Fibroblast of upper back skin (primary cell): ENCODE measurements at places on chromosomes 16 and 17.

GRCh38 chr16:1819611-1820010 is 7.0 kb downstream of the HAGH start:
- DNase-seq, result no peak

- DNase-seq, result peak; percentile 59
Observed at GRCh38 chr17:69763503-69763902, 311.5 kb upstream of the KCNJ16 start.

DNA sequence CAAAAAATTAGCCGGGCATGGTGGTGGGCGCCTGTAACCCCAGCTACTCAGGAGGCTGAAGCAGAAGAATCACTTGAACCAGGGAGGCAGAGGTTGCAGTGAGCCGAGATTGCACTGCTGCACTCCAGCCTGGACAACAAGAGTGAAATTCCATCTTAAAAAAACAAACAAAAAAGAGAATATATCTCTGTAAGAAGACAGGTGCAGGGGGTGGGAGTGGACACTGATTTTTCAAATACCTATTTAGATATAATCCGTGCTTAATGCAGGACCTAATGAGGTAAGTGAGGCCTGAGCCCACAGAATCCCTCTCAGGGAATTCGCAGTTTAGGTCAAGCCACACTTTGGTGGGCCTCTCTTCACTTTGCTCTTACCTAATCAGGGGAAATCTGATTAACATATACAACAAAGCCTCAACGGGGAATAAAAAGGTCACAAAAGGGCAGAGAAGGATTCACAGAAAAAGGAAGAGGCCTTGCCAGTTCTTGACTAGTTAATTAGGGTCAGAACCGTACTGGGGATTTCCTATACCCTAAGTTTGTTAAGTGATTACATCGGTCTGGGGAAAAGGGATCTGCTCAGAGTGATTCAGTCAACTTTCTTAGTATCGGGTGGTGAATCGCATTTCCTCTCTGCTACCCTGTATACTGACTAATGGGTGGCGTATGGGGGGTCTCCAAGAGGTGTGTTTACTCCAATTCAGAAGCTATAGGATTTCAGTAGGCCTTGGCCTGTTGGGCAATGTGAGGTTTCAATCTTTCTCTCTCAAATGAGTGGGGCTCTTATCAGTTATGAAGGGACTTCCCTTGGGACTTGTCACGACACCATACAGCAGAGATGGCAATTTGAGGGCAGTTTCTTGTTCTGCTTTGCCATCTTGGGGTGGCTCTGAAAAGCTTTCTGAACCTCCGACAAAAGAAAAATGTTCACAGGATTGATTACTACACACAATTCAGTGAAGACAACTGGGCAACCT is 1.9 kb upstream of the NFAT5 start:
- peak; percentile 31 for DNase-seq

DNA sequence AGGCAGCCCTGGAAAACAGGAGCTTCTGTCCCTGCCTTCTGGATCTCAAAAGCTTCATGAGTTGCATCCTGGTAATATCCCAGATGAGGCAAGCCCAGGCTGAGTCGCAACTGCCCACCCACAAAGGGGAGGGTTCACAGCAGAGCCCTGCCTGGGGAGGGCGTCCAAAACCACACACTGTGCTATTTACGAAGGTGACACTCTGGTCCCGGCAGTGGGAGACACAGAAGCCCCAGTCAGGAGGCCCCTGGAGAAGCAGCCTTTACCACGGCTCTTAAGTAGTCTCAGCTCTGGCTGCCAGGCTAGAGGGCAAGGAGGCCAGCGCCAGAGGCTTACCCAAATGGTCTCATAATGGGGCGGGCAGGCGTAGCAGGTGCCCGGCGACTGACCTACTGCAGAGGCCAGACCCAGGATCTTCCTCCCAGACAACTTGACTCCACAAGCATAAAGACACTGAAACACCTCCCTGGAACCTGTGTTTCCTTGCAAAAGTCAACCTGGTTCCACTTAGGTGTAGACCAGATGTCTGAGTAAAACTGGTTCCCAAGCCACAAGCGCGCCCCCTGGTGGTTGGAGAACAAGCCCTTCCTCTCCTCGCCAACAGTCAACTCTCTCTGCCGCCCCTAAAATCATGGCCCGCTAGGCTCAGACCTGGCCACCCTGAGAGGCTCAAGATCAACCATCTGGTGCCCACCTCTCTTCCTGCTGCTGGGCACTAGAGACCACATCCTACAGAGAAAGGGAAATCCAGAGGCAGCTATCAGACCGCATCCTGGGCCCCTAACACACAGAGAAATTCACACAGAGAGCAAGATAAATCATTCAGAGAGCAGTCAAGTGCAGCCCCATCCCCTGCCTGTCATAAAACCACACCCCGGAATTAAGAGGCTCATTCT is 5.2 kb downstream of the AXIN2 start:
- DNase-seq, result peak; percentile 72

- no peak for DNase-seq
Observed at GRCh38 chr17:1718362-1719165, 5.9 kb upstream of the WDR81 start.

DNA sequence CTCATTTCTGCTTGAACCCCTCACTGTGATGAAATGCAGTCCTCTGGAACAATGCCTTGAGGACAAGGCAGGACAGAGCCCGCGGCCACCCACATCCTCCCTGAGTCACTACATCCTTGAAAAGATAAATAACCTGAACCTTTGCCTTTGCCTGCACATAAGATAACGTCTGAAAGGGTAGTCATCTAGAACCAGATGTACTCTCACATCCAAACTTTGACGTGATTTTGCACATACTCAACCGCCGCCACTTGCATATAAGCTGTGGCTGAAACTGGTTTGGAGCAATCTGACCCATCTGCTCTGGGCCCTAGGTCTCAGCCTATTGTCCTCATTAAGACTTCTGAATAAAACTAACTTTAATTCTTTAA is 252.1 kb downstream of the PHKB start:
- peak; percentile 57 for DNase-seq
